Cardiac atrium fibroblast (primary cell): ENCODE measurements at places on chromosomes 1 and 21. TPM values are rescaled to one million over a fixed set of nuclear protein-coding genes. Genes with fewer than 3 reads are reported as not detected.

Gene OR2L2
- total RNA-seq = not detected in 2 replicates

Gene TCHHL1
- not detected in 2 replicates for total RNA-seq

Gene BARHL2
- total RNA-seq = not detected in 2 replicates

Gene LCE1F
- not detected in 2 replicates for total RNA-seq

Gene MYOC
- total RNA-seq = not detected in 2 replicates
